Caki2 (cell line): ENCODE measurements at places on chromosomes 16 and 17. TPM values are rescaled to one million over a fixed set of nuclear protein-coding genes. Genes with fewer than 3 reads are reported as not detected.

The MEFV gene
- total RNA-seq, result not detected in 2 replicates

The TAC4 gene
- total RNA-seq, result not detected in 2 replicates

The INCA1 gene
- total RNA-seq, result 0.72 and 3.3 TPM in 2 replicates

The CTDNEP1 gene
- total RNA-seq, result 9.6 and 19.0 TPM in 2 replicates

The BRICD5 gene
- total RNA-seq, result 0.12 and 1.1 TPM in 2 replicates

The CENPT gene
- 14.4 and 24.4 TPM in 2 replicates for total RNA-seq

The UBE2Z gene
- total RNA-seq, result 151 and 159 TPM in 2 replicates

The PTGES3L gene
- not detected in 2 replicates for total RNA-seq

The NPTX1 gene
- total RNA-seq, result not detected in 2 replicates

DNA sequence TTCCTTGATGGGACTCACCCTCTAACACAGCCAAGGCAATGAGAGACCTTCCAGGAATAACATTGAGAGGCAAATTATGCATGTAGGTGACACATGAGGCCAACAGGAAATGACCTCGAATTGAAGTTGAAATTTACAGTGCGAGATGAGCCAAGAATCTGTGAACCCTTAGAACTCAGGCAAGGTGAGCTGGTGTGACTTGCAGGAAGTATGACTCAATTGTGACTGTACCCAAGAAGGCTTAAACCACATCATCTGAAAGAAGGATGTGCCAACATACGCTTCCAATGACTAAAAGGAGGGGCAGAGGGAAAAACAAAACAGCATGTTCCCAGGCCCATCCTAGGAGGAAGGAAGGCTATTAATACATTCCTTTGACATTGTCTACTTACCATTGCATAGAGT is 44.8 kb downstream of the PITPNC1 start:
- DNase-seq, result peak; percentile 99

DNA sequence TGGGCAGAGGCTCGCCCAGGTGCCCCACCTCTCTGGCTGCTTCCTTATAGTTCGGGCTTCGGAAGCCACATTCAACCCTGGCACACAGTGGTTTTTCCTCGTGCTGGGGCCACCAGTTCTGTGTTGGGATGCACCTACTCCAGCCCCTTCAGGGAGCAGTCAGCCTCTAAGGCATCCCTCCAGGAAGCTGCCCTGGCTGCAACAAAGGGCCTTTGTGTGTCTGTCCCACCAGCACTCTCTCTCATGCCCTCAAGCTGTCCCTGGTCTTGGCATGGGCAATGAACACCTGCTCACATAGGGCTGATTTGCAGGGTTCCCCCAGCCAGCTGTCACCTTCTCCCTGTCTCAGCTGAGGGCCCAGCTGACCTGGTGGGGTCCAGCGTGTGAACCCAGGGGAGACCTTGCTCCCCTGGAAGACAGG is 754 bp upstream of the NOXO1 start:
- DNase-seq, result no peak

DNA sequence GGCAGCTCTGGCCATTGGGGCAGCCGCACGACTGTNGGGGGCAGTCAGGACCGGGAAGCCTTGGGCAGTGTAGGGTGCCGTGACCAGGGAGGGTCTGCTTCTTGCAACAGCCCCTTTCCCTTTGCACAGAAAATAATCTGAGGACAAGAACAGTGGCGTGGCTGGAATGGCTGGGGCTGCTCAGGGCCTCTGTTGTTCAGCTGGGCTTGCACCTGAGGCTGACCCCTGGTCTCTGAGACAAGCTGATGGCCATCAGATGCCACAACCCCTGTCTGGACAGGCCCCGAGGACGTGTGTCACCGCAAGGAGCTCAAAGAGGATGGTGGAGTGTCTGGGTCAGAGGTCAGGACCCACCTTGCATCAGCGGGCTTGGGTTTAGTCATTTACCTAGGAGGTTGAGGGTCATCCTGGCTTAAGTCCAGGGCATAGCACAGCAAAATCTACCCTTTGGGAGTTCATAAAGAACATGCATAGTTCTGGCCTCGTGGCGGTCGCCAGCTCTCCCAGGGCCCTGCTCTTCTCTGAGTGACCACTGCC is 46.9 kb downstream of the METRNL start:
- DNase-seq, result no peak

DNA sequence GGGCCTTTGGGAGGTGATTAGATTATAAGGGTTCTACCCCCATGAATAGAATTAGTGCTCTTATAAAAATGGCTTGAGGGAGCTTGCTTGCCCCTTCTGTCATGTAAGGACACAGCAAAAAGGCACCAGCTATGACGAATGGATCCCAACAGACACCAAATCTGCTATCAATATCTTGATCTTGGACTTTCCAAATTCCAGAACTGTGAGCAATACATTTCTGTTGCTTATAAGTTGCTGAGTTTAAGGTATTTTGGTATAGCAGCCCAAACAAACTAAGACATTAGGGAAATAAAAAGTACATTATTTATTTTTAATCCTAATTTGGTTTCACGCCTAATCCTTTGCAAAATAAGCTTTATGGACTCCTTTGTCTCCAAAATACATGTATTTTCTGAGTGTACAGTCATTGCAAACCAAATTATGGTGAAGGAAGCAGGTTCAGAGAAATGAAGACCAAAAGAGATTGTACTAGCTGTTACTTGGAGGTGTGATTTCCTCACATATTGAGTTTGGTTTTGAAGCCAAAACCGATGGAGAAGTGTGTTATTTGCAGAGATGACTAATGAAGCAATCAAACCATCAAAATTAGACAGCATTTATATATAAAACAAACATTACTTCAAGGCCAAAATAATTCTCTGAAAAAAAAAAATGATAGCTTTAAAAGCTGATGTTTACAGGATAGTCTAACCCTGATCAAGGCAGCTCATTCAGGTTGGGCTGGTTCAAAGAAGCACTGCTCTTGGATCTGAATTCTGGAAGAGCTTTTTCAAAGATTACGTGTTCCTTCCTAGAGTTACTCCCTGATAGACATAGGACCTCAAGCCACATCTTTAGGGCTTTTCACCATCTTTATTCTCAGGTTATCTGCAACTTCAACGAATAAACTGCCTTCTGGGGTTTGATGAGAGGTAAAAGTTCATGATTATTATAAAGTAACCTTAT is 71.6 kb downstream of the MYO1D start:
- DNase-seq, result no peak

DNA sequence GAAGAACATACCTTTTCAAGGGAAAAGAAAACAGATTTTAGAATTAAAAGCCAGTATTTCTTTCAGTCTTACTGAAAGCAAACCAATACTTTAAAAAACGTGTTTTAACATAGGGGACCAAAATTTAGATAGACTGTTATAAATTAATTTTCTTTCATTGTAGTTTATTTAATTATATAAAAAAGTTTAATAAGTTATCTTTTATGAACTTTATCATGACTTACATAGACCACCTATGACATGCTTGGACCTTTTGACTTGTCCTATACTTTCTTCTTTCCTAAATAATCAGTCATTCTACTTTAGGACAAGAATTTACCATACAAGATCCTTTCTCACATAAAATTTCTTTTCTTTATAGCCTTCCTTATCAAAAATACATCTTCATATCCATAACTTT is 102.0 kb upstream of the HAS3 start:
- no peak for DNase-seq

- DNase-seq, result no peak
Measured at GRCh38 chr16:65372171-65372570, 250.3 kb upstream of the CDH11 start.

DNA sequence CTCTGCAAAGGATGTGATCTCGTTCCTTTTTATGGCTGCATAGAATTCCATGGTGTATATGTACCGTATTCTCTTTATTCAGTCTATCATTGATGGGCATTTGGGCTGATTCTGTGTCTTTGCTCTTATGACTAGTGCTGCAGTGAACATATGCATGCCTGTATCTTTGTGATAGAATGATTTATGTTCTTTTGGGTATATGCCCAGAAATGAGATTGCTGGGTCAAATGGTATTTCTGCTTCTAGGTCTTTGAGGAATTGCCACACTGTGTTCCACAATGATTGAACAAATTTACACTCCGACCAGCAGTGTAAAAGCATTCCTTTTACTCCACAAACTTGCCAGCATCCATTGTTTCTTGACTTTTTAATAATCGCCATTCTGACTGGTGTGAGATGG is 60.2 kb upstream of the ADORA2B start:
- DNase-seq, result no peak

- DNase-seq, result no peak
Measured at GRCh38 chr16:31108794-31109558, 790 bp downstream of the BCKDK start.
